ENCODE measurements at places on chromosomes 1 and 21.

DNA sequence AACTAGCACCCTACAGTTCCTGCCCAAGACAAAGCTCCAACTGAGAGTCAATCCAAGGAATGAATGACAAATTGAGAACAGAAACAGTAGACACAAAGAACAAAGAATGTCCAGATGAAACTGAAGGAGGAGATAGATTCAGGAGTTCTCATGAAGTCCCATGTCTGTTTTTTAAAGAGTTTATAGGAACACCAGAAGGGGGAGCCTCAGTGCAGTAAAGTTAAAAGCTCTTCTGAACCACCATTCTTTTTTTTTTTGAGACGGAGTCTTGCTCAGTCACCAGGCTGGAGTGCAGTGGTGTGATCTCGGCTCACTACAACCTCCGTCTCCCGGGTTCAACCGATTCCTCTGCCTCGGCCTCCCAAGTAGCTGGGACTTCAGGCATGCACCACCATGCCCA, 323.6 kb downstream of the MRPL39 start:
- DNase-seq = no peak

- no peak for DNase-seq
These were observed 161.4 kb upstream of the CAMK1G start for GRCh38 chr1:209421978-209422680.

- DNase-seq = no peak
These were observed 71.1 kb downstream of the EPB41 start for GRCh38 chr1:28985427-28985826.

- no peak for DNase-seq
These were observed 24.5 kb downstream of the BACH1 start for GRCh38 chr21:29323189-29323588.

GRCh38 chr1:164673584-164674214, 114.7 kb downstream of the PBX1 start:
- DNase-seq = no peak

GRCh38 chr1:41200728-41201127, 41.4 kb downstream of the SCMH1 start:
- no peak for DNase-seq

GRCh38 chr21:32193098-32193465, 85.8 kb downstream of the MIS18A start:
- no peak for DNase-seq

- DNase-seq = no peak
These were observed 118.4 kb downstream of the KCNN3 start for GRCh38 chr1:154751690-154752089.

DNA sequence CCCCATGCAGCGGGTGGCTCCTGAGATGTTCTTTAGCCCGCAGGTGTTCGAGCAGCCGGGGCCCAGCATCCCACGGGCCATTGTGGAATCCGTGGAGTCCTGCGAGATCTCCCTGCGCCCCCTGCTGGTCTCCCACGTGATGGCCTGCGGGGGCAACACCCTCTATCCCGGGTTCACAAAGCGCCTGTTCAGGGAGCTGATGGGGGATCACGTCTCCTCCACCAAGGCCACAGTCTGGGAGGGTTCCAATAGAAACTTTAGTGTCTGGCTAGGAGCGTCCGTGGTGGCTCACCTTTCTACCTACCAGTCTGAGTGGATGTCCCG, 71.0 kb downstream of the ACTL8 start:
- no peak for DNase-seq

GRCh38 chr1:212968368-212968863, 18.1 kb downstream of the VASH2 start:
- DNase-seq = no peak

GRCh38 chr1:36484099-36484498, 1.4 kb upstream of the CSF3R start:
- no peak for DNase-seq

- no peak for DNase-seq
These were observed 407.9 kb upstream of the ZRANB2 start for GRCh38 chr1:71488555-71489252.

DNA sequence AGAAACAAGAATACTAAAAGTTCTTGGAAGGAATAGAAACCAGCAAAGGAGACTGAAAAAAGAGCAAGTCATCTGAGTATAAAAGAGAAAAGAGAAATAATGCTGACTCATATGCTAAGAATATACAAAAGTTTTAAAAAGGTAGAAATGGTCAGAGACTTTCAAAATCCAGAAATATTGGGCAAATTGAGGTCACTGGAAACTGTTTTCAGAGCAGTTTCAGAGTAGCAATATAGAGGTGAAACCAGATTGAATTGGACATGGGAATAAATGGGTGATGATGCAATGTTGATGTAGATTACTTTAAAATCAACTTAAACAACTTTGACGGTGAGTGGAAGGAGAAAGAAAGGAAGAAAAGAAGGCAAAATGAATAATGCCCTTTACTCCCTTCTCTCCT, 1.8 kb upstream of the RPS6KC1 start:
- no peak for DNase-seq

DNA sequence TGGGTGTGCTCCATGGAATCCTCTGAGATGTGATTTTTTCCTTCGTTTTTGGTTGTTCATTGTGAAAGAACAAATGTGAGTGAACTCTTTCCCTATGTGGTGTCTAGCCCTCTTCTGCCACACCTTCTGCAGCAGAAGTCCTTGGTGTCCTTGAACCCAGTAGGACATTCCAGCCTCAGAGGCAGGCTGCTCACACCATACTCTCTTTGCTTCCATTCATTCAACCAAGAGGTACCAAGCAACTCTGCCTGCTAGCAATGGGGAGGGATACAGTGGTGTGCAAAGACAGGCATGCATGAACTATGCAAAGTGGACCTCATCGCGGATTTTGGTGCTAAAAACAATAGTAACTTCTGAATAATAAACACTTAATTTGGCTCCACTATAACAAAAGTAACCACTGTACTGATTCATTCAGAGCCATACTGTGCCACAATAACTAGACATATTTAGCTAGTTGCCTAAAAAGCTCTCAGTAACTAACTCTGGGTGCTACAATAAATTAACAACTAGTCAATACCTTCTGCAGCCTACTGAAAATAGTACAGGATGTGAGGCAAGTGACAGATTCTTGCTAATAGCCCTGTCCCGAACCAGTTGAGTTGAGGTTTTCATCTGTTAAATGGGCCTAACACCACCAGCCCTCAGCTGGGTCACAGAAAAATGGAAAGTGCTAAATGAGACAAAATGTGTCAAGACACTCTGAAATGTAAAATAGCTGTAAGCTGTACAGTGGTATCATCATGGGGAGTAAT, 155.4 kb downstream of the SLC45A1 start:
- DNase-seq = no peak

GRCh38 chr1:108559215-108560186, at the start of gene EEIG2:
Gene EEIG2 (plus strand): TSS chr1:108560100. CDS start chr1:108560429, 329 bp downstream.
- peak; percentile 97 for DNase-seq
